ENCODE measurements at places on chromosomes 2 and 18.

DNA sequence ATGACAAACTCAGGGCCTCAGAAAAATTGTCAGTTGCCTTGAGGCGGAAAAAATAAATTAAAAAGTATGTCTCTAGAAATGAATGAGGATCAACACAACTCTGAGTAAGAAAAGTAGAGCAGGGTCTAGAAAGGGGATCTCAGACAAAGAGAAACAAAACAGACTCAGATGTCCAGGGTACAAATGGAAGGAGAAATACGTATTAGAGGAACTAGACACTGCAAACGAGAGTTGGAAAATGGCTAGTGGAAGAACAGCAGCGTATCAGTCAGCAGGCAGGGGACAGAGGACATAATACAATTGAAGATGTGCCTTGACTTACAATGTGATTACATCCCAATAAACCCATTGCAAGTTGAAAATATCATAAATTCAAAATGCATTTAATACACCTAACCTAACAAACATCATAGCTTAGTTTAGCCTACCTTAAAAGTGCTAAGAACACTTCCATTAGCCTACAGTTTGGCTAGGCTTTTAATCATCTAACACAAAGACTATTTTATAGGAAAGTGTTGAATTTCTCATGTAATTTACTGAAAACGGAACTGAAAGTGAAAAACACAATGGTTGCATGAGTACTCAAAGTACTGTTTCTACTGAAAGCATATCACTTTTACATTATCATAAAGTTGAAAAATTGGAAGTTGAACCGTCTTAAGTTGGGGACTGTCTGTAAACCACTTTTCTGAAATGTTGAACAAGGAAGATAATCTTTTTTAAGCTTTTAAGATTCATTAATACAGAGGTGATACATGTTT lies 182.8 kb downstream of the NBAS start:
- no peak for ATAC-seq

- no peak for ATAC-seq
These were observed 25.3 kb downstream of the SMAD7 start for GRCh38 chr18:48925491-48925780.

DNA sequence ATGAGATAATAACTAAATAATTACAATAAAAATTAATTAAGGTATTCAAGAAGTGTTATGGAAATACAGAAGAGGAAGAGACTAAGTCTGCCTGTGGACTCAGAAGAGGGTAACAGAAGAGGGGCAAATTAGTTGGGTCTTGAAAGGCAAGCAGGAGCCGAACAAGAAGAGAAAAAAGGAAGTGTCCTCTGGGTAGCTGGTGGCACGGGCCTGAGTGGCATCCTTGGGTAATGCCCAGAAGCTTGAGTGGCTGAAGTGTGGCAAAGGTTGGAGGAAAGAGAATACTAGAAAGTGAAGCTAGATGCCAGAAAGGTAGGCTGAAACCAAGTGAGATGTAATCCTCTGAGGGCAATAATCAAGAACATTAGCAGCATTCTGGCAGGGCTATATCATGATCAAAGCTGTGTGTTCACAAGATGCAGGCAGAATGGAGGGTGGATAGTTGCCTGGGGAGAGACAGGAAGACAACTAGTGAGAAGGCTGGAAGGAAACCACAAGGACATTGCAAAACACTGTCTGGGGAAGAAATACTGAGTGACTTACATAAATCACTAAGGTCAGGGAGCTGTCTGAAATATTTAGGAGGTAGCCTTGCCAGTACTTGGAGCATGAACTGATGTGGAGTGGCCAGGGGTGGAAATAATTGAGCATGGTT lies 16.2 kb downstream of the DOCK10 start:
- ATAC-seq, result peak; percentile 50

DNA sequence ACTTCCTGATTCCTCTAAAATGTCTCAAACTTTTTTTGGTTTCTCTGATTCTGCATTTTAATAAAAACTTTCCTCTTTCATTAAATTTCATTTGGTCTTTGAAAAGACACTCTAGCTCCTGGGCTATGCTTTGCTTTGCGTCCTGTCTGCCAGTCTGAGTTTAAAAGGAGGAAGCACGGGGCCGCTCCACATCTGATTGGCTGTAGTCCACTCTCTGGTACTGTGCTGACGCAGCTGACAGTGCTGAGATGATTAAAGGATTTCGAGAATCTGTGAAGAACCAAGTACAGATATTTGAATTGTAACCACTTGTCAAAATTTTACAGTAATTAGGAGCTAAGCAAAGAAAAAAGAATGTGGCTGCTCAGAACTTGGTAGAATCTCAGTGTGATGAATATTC lies 199.6 kb upstream of the HNMT start:
- no peak for ATAC-seq

GRCh38 chr2:26521913-26522180 lies 43.9 kb upstream of the OTOF start:
- ATAC-seq, result no peak

DNA sequence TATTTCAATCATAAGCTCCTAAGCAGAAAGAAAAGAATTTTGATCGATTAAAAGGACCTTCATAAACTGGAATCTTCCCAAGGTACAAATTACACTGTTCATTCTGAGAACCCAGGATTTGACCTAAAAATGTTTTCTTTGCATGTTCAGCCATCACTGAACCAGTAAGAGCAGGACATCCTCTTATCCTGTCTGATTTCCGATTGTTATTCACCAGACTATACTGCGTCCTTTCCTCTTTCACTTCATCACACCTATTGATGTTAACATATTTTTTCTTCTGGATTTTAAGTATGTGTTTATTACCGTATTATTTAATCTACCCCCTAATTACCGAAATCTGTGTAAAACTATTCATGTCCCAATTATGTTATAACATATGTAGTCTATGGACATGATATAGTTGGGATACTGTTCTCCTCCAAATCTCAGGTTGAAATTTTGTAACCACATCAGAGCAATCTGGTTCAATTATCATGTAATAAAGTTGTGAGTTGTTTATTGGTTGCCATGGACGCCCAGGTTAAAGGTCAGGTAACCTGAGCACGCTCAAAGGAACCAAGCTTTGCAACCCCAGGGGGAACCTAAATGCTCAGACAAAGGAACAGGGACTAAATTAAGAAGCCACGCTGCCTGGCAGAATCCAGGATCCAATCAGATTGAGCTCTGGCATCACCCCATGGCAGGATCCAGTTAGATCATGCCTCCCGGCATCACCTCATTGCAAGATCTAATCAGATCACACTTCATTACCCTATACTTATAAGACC lies 11.6 kb upstream of the TBC1D8 start:
- ATAC-seq, result no peak

- ATAC-seq, result peak; percentile 1
These were observed 682 bp upstream of the LNPK start for GRCh38 chr2:176002688-176003210.

- ATAC-seq, result peak; percentile 81
These were observed 103.1 kb downstream of the UPP2 start for GRCh38 chr2:158204741-158205165.

DNA sequence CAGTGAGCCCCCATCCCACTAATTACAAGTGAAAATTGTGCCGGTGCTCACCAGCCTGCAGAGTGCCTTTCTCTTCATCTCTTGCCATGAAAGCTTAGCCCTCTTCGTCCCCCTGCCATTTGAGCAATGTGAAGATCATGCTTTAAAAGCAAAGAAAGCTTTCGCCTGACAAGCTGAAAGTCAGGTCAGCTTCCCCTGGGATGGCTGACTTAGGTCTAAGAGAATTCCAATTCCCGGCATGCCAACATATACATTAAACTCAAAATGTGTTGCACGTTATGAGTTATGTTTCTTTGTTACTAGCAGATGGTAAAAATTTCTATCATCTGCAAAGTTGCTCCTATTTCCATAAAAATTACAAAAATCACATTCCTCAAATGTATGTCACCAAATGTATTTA lies 129.8 kb downstream of the AFF3 start:
- no peak for ATAC-seq

GRCh38 chr2:67225287-67225973 lies 171.7 kb upstream of the ETAA1 start:
- no peak for ATAC-seq

- no peak for ATAC-seq
These were observed 181.6 kb upstream of the HS6ST1 start for GRCh38 chr2:128500138-128500800.

- no peak for ATAC-seq
These were observed 31.1 kb downstream of the DSG4 start for GRCh38 chr18:31407649-31408048.

GRCh38 chr18:3283253-3283863 lies 21.4 kb downstream of the MYL12B start:
- no peak for ATAC-seq

DNA sequence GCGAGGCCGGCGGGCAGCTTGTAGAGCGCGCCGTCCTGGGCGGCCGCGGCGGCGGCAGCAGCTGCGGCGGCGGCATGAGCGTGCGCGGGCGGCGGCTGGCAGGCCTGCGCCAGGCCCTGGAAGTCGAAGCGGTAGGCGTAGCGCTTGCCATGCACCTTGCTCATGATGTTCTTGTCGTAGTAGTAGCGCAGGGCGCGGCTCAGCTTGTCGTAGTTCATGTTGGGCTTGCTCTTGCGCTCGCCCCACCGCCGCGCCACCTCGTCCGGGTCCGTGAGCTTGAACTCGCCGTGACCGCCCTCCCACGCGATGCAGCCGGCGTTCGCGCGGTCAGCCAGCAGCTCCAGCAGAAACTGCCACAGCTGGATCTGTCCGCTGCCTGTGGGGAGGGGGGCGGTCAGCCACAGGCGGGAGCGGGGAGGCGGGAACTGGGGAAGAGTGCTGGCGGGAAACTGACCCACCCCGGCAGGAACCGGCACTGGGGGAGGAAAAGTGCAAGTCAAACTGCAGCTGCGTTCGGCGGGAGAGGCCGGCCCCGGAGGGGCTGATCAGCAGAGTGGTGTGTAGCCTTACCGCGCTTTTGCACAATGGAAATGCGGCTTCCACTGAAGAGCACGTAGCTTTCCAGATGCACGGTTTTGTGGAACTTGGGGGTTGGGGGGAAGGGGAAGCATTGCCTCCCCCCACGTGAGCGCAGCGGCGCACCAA lies 3.0 kb downstream of the FEV start:
- ATAC-seq, result no peak

DNA sequence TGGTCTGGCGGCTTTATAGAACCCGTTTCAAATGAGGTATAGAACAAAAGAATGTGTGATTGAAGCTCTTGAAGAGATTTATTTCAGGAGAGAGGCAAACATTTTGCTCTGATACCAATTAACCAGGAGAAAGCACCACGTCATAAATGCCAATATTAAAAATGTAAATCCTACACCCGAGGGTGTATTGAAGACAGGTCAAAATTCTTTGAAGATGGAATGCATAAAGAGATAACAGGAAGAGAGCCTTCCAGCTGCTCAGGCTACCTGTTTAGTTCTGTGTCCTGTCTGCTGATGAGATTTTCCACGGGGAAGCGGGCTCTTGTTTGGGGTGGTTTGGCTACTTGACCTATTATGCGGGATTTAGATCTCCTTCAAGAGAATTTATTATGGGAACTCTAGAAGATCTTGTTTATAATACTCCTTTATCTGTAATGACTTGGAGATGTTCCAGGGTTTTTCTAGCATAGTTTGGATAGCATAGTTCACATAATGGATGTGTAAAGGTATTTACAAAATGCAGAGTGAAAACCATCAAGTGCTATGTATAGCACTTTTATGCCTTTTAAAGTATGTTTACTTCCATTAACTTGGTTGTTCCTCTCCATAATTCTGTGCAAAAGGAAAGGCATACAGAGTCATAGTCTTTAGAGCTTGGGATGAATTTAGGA lies 204.5 kb upstream of the SPRED2 start:
- ATAC-seq, result no peak

GRCh38 chr2:71605173-71605641 lies 151.8 kb downstream of the DYSF start:
- ATAC-seq, result no peak

- no peak for ATAC-seq
These were observed 400.3 kb upstream of the SMIM21 start for GRCh38 chr18:75827751-75828287.

- ATAC-seq, result no peak
These were observed 53.4 kb downstream of the SCN1A start for GRCh38 chr2:166074430-166074829.

DNA sequence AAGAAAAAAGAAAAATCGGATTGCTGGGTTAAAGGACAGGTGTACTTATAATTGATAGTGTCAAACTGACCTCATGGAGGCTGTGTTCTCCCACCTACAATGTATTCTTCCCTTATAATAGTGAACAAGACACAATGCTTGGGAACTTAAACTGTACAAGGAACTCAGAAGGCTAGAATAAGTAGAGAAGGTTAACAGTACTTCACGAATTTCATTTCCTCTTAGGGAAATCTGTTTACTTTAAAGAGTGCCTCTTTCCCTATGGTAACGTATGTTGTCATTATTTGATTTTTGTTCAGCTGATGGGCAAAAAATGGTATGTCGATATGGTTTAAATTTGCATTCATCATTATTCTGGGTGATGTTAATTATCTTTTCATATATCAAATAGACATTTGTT lies 9.2 kb upstream of the HK2 start:
- no peak for ATAC-seq

DNA sequence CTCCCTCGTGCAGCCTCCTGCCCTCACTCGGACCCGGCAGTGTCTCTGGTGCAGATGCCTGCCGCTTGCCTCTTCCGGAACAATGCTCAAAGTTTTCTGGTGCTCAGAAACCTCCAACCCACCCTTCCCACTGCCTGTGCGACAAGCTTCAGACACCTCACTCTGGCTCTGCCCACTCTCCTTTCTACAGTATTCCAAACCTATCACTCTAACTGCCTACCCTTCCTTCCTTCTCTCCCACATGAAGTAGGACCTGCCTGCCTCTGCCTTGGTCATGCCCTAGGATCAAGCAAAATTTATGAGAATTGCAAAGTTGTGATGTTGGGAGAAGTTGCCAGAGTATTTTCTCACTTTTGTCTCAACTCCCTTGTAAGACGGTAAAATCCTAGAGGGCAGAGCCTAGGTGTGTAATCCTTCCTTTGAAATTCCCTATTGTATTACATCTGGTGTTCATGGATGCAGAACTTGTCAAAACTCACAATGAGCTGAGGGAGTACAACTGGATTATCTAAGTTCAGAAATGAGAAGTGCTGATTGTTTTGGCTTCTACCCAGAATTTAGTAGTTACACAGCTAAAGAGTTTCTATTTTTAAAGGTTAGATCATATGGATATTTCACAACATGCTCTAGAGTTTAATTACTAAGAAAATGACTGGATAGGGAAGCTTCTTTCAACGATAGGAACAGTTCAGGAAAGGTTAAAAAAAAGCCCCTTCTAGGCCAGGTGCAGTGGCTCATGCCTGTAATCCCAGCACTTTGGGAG lies 7.2 kb downstream of the NPC1 start:
- no peak for ATAC-seq

All from stimulated activated memory B cell treated with anti-CD40 and anti-IgM and Interleukin-4, amounts not matched to agents 10 μg/mL and 1 μg/mL and 100 μg/mL, for 72 hours (primary cell).